ENCODE measurements at places on chromosomes 1 and 21.
A peak's percentile ranks its signal among the peaks of the same experiment; 100 is the strongest.

- H3K36me3 ChIP-seq, result no peaks in the 10 kb centered on the region
- H3K27ac ChIP-seq, result no peak overlapping the region
- no peak for DNase-seq
- H3K27me3 ChIP-seq, result no peaks in the 10 kb centered on the region
These were observed 9.5 kb downstream of the RHEX start for GRCh38 chr1:206062464-206062863.

GRCh38 chr1:229325853-229326487 lies 16.9 kb downstream of the CCSAP start:
- no peak overlapping the region for H3K4me3 ChIP-seq
- no peaks in the 10 kb centered on the region for H3K27me3 ChIP-seq
- H3K36me3 ChIP-seq, result peaks cover 4% of the 10 kb centered on the region
- DNase-seq, result peak; percentile 37
- H3K4me1 ChIP-seq, result no peaks in the 10 kb centered on the region
- no peak overlapping the region for H3K27ac ChIP-seq

GRCh38 chr21:35303085-35303484 lies 254.0 kb upstream of the RUNX1 start:
- H3K36me3 ChIP-seq, result no peaks in the 10 kb centered on the region
- no peaks in the 10 kb centered on the region for H3K27me3 ChIP-seq
- no peak overlapping the region for H3K4me3 ChIP-seq
- no peak overlapping the region for H3K27ac ChIP-seq
- H3K4me1 ChIP-seq, result no peaks in the 10 kb centered on the region
- peak; percentile 46 for DNase-seq

DNA sequence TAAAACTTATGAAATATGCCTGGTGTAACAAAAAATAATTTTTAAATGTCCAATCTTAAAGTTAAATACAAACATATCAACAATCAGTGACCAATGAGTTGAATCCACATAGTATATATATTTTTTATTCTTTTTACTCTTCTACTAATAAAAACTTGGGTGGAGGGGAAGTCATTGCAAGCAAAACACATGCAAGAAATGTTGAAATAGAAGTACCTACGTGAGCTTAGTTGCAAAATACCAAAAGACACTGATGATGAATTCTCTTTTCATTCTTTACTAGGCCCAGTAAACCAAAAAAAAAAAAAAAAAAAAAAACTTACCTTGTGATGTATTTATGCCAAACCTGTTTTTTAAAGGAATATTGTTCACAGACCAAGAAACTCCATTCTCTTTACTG lies 26.4 kb upstream of the PLA2G4A start:
- no peak overlapping the region for H3K4me3 ChIP-seq
- DNase-seq, result no peak
- H3K36me3 ChIP-seq, result no peaks in the 10 kb centered on the region
- no peaks in the 10 kb centered on the region for H3K4me1 ChIP-seq
- H3K27ac ChIP-seq, result no peak overlapping the region
- H3K27me3 ChIP-seq, result no peaks in the 10 kb centered on the region

GRCh38 chr1:98963064-98963758 lies 41.5 kb downstream of the PLPPR5 start:
- no peak overlapping the region for H3K27ac ChIP-seq
- no peaks in the 10 kb centered on the region for H3K36me3 ChIP-seq
- no peak for DNase-seq
- no peaks in the 10 kb centered on the region for H3K27me3 ChIP-seq
- H3K4me3 ChIP-seq, result no peak overlapping the region

- no peaks in the 10 kb centered on the region for H3K4me1 ChIP-seq
- H3K27me3 ChIP-seq, result no peaks in the 10 kb centered on the region
- H3K27ac ChIP-seq, result no peak overlapping the region
- no peaks in the 10 kb centered on the region for H3K36me3 ChIP-seq
These were observed 61.6 kb downstream of the PTPRC start for GRCh38 chr1:198700396-198700795.

- DNase-seq, result no peak
- no peak overlapping the region for H3K4me3 ChIP-seq
- no peaks in the 10 kb centered on the region for H3K27me3 ChIP-seq
- no peaks in the 10 kb centered on the region for H3K36me3 ChIP-seq
- no peaks in the 10 kb centered on the region for H3K4me1 ChIP-seq
- H3K27ac ChIP-seq, result peak overlapping the region; percentile 75
These were observed 106.2 kb downstream of the NIBAN1 start for GRCh38 chr1:184867866-184868689.

GRCh38 chr1:92754000-92754718 lies 30.7 kb downstream of the EVI5 start:
- H3K36me3 ChIP-seq, result no peaks in the 10 kb centered on the region
- no peaks in the 10 kb centered on the region for H3K4me1 ChIP-seq
- no peak overlapping the region for H3K4me3 ChIP-seq
- no peaks in the 10 kb centered on the region for H3K27me3 ChIP-seq

DNA sequence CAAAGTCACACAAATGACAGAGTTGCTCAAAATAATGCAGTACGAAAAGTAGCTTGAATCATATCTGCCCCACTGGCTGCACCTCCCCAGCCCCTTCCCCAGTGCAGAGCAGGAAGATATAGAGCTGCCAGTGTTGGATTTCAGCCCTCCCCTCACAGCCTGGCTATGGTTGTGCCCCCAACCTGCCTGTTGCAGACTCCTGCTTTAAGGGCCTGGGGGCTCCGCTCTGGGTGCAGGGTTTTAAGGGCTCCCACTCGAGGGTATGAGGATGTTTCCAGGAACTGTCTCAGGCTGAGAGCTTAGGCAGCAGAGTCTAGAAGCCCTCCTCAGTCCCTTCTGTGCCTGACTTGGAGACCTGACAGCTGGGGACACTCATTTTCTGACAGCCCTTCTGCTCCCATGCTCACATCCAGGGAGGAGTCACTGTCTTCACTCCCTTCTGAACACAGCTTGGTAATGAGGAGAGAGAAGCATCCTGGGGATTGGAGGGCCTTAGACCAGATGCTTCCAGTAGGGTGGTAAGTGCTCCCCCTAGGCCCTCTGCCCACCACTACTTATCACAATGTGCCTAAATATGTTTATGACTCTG lies 4.6 kb downstream of the S100A9 start:
- peaks cover 66% of the 10 kb centered on the region for H3K4me1 ChIP-seq
- H3K27me3 ChIP-seq, result no peaks in the 10 kb centered on the region
- no peak overlapping the region for H3K27ac ChIP-seq
- no peak for DNase-seq

DNA sequence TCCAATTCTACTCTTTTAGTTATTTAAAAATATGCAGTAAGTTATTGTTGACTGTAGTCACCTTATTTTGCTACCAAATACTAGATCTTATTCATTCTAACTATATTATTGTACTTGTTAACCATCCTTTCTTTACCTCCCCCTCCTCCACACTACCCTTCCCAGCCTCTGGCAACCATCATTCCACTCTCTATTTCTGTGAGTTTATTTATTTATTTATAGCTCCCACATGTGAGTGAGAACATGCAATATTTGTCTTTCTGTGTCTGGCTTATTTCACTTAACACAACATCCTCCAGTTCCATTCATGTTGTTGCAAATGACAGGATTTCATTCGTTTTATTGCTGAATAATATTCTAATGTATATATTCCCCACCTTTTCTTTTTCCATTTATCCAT lies 115.8 kb downstream of the TSEN15 start:
- no peak overlapping the region for H3K4me3 ChIP-seq
- no peaks in the 10 kb centered on the region for H3K27me3 ChIP-seq
- no peak overlapping the region for H3K27ac ChIP-seq
- no peak for DNase-seq

DNA sequence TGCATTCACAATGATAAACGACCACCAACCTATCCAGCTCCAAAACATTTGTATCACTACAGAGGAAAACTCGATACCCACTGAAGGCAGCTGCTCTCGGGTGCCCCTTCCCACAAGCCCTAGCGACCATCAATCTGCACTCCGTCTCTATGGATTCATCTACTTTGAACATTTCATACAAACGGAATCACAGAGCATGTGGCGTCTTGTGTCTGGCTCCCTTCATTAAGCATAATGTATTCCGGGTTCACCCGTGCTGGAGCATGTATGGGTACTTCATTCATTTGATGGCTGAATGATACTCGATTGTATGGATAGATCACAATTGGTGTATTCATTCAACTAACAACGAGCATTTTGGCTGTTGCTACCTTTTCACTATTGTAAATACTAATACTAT lies 340.2 kb downstream of the SMYD3 start:
- H3K27me3 ChIP-seq, result no peaks in the 10 kb centered on the region
- H3K4me3 ChIP-seq, result no peak overlapping the region
- no peak for DNase-seq
- no peak overlapping the region for H3K27ac ChIP-seq
- H3K4me1 ChIP-seq, result no peaks in the 10 kb centered on the region

DNA sequence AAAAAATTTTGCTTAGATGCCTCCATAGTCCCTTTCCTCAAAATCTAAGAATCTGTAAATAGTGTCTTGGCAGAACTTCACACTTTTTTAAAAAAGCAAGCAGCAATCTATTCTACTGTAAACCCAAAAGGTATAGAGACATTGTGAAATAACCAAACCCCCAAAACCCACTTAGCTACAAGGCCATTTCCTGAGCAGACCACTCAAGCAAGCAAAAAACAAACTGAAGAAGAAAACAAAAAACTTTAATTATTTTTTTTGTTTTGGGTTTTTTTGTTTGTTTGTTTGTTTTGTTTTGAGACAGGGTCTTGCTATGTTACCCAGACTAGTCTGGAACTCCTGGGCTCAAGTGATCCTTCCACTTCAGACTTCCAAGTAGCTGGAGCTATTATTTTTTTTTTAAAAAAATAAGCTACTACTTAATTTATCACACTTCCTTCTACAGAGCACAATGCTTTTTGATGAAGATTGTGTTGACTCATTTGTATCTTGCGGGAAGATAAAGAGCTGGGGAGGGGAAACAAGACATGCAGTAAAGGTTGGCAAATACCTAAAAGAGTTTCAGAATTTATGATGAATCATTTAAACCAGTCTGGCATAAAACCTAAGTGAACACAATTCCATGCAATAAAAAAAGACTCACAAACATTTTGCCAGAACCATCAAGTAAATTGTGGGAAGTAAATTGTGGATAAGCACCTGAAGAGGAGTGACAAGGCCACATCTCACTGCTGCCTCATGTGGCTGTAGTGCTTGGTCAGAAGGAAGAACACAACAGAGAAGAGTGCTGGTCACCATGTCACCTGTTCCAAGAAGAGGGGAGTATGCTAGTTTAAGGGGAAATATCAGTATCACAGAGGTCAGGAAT lies 2.7 kb upstream of the PTPN22 start:
- peaks cover 10% of the 10 kb centered on the region for H3K4me1 ChIP-seq
- H3K27me3 ChIP-seq, result no peaks in the 10 kb centered on the region
- DNase-seq, result peak; percentile 24
- H3K36me3 ChIP-seq, result no peaks in the 10 kb centered on the region
- H3K27ac ChIP-seq, result peak overlapping the region; percentile 54
- no peak overlapping the region for H3K4me3 ChIP-seq

- no peak for DNase-seq
- no peaks in the 10 kb centered on the region for H3K36me3 ChIP-seq
- no peaks in the 10 kb centered on the region for H3K27me3 ChIP-seq
These were observed 36.0 kb downstream of the SYT6 start for GRCh38 chr1:114117654-114118053.

DNA sequence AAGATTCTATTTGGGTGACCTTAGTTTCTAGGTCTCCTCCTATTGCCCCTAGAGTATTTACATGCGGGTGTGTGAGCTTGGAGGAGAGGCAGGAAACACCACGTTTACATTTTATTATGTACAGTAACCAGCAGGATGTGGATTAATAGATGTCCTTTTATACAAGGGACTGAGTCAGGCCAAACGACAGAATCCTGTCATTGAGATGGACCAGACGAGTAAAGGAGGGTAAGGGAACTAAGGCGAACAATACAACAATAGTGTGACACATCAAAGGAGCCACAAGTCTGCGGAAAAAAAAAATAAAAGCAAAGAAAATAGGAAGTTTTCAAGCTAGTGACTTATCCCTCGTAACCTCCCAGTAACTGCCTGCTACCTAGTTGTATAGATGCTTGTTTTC lies 151.1 kb downstream of the GABPA start:
- H3K4me1 ChIP-seq, result no peaks in the 10 kb centered on the region
- no peak overlapping the region for H3K27ac ChIP-seq
- no peak for DNase-seq
- H3K4me3 ChIP-seq, result no peak overlapping the region
- H3K36me3 ChIP-seq, result peaks cover 22% of the 10 kb centered on the region
- no peaks in the 10 kb centered on the region for H3K27me3 ChIP-seq

DNA sequence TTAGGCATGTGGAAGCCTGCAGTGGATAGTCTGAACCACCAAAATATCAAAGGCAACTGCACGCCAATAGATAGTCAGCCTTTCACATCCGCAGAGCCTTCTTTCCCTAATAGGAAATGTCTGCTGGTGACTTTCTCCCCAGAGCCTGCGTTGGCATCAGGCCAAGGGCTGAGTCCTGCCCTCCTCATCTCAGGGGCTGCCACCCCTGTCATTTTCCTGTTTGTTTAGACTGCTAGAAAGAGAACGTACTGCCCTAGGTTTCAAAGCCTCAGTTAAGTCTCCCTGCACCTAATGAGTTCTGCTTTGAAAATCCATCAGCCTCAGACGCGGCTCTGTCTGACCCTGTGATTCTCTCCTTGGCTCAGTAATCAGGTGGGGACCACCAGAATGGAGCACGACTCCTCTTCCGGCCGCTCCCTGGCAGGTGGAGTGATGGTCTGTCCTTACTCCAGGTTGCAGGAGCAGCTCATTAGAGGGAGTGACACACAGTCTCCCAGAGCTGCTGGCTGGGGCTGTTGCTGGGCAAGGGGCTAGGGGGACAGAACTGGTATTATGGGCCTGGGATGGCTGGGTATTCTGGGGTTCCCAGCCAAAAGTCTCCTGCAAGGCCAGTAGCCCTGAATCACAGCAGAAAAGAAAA lies 27.3 kb downstream of the STUM start:
- H3K27me3 ChIP-seq, result no peaks in the 10 kb centered on the region
- no peaks in the 10 kb centered on the region for H3K36me3 ChIP-seq
- no peak for DNase-seq
- no peak overlapping the region for H3K4me3 ChIP-seq
- H3K4me1 ChIP-seq, result no peaks in the 10 kb centered on the region
- H3K27ac ChIP-seq, result no peak overlapping the region

DNA sequence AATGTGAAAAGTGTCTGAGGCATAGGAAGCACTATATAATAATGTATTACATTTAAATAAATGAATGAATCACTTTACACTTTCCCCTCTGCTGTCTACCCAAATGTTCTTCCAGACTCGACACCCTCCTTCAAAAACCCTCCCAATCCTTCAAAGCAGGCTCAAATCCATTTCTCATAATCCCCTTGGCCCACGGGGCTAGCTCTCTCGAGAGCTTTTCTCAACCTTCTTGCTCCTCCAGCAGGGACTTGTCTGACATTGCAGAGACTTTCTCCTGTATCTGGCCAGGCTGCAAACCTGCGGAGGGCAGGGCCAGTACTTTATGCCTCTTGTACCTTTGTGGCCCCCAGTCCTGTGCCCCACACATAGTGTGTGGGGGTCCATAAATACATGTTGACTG lies 14.1 kb upstream of the CNTN2 start:
- H3K4me1 ChIP-seq, result no peaks in the 10 kb centered on the region
- no peak for DNase-seq
- no peak overlapping the region for H3K4me3 ChIP-seq

DNA sequence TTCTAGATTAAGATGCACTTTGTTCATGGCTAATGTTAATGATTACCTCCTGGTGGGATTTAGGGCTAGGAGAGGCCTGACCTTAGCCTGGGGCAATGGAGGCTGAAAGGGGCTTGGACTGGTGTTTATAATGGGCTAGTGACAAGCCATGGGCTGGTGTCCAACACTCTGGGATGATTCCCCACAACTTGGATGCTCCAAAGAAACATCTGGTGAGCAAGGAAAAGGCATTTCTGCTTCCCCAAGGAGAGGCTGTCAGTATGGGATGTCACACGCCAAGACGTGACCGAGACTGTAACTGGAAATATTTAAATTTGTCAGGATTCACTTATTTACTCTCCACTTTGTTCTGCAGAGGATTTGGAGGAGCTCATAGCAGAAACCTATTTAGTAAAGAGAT lies 45.2 kb downstream of the PTPRU start:
- H3K4me3 ChIP-seq, result no peak overlapping the region
- no peaks in the 10 kb centered on the region for H3K36me3 ChIP-seq
- H3K27ac ChIP-seq, result no peak overlapping the region
- H3K27me3 ChIP-seq, result no peaks in the 10 kb centered on the region
